ENCODE measurements at places on chromosomes 7 and 10.

- DNase-seq: no peak
Measured at GRCh38 chr7:56009695-56010094, 41.5 kb downstream of the PSPH start.

GRCh38 chr7:74013539-74014272, 14.3 kb upstream of the ELN start:
- no peak for DNase-seq

DNA sequence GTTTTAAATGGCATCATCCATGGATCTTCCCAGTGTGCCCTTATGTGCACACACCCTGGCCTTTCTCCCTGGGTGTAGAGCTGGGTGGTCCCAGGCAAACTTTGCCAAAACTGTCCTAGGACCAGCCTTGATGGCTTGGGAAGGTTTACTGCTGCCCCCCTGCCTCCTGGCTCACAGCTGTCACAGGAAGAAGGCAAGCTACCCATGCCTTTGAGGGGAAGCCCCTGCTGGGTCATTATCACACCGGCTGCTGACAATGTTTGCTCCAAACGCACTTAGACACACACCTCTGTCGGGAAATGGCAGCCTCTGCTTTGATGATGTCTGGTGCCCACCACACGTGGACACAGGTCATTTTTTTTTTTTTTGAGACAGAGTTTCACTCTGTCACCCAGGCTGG, 25.2 kb upstream of the FIGNL1 start:
- no peak for DNase-seq

DNA sequence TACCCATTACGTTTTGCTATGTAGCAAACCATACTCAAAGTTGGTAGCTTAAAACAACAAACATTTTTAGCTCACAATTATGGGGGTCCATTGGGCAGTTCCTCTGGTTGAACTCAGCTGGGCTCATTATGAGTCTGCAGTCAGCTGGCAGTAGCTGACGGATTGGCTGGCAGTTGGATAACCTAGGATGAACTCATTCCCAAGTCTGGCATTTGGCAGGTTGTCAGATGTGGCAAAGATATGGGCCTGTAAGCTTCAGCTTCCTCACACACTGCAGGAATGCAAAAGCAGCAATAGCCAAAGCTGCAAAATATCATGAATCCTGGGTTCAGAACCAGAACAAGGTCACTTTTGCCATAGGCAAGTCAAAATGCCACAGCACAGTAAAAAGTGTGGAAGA, 412.2 kb upstream of the SORCS1 start:
- DNase-seq: no peak

GRCh38 chr10:17961551-17962422, 10.1 kb downstream of the SLC39A12 start:
- no peak for DNase-seq

- no peak for DNase-seq
Measured at GRCh38 chr7:1977876-1978441, 254.8 kb downstream of the MAD1L1 start.

DNA sequence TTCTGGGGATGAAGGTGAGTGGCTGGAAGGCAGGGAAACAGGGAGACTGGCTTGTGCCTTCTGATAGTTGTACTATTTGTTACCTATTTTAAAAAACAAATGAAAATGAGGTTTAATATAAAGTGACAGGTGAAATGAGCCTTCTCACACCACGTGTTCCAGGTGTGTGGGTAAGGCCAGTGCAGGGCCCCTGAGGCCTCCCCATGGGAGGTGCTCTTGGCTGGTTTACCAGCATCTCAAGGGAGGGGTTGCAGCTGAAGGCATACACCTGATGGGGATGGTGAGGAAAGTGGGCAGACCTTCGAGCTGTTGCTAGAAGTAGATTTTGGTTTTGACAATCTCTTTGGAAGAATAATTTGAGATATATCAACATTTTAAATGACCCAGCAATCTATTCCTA, 103.6 kb downstream of the ARHGAP22 start:
- no peak for DNase-seq

DNA sequence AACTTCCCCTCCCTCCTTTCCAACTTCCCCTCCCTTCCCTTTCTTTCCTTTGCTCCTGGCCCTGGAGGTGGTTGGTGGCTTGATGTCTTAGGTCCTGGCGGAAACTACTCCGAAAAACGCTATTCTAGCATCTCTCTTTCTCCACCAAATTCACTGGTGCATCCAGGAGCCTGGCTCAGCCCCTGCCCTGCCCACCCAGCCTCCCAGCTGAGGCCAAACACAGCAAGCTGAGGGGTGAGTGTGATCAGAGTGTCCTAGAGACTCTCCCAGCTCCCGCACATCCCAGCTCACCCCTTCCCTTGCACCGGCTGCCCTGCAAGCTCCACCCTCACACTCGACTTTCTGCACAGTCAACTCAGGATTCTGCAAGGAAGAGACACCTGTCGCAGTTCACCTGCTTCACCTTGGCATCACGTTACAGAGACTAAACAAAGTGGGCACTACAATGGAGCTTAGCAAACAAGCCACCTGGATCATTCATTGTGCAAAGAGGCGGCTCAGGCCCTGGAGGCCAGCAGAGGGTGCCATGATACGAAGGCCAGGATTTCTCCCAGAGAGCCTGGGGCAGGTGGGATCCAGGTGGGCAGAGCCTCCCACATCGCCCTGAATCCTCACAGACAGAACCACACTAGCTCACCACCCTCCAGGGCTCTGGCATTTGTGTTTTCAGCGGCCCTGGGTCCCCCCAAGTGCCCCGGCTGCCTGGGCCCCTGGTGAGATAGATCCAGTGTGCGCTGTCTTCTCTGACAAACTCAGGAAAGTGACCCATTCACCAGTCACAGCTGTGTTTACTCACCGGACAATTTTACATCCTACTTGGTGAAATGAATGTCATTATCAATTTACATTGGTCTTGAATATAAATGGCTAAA, 169.6 kb downstream of the TCERG1L start:
- DNase-seq: no peak

GRCh38 chr7:128053023-128053422, 21.8 kb upstream of the LRRC4 start:
- no peak for DNase-seq

GRCh38 chr10:116877391-116877790, 28.1 kb downstream of the ENO4 start:
- no peak for DNase-seq

- DNase-seq: no peak
Measured at GRCh38 chr7:93559639-93560491, 14.7 kb downstream of the CALCR start.

- DNase-seq: no peak
Measured at GRCh38 chr7:97667359-97667758, 64.5 kb upstream of the TAC1 start.

GRCh38 chr7:668139-668931, 58.2 kb upstream of the DNAAF5 start:
- no peak for DNase-seq

- DNase-seq: no peak
Measured at GRCh38 chr7:100908512-100908911, 12.8 kb upstream of the ACHE start.

GRCh38 chr7:32047075-32047474, 23.1 kb downstream of the PDE1C start:
- no peak for DNase-seq

DNA sequence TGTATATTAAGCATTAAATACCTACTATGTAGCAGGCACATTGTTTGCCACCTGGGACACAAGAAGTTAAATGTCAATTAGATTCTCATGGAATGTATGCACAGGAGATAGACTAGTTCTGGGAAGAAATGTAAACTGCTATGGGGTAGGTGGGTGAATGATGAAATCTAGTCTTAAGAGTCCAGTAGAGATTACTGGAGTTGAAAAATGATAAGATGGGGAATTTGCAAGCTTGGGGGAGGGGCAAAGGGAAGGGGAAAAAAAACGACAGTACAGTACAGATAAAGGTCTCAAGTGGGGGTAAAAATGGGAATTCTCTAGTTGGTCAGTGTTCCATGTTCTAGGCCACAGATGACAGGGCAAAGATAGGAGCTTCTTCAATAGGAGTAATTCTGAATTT, 94.4 kb downstream of the ATE1 start:
- DNase-seq: no peak

- DNase-seq: no peak
Measured at GRCh38 chr7:15341817-15342216, 220.0 kb downstream of the AGMO start.

DNA sequence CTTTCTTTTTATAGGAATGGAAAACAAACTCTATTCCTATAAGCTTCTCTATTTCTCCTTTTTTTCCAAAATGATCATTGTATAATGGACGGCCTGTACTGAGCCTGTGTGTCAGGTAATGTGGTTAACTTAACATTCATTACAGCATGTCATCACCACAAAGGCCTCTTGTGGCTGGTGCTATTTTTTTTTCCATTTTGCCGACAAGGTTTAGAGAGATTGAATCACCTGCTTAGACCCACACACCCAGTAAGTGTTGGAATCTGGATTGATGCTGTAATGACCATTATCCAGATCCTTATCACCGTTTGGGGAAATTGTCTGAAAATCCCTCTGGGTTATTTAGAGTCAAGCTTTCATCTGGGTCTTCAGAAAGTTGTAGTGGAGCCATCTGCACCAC, 18.5 kb downstream of the AKR1B15 start:
- no peak for DNase-seq

DNA sequence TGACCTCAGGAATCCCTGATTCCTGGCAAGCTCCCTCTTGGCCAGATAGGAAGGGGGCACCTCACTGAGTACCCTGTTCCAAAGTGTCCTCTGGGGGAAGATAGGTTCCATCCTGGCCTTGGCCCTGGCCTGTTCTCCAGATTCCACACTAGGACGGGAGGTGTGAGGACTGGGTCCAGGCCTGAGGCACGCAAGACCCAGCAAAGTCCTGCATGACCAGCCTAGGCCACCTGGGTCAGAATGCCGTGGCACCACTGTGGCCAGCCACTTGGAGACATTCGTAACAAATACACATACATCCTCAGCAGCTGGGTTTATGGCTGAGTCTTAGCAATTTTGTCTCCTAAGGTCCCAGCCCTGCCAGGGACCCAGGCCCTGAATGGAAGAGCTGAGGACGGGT, 23.3 kb upstream of the TLX1 start:
- DNase-seq: no peak

- DNase-seq: no peak
Measured at GRCh38 chr10:89283936-89284475, 17.8 kb upstream of the IFIT2 start.

DNA sequence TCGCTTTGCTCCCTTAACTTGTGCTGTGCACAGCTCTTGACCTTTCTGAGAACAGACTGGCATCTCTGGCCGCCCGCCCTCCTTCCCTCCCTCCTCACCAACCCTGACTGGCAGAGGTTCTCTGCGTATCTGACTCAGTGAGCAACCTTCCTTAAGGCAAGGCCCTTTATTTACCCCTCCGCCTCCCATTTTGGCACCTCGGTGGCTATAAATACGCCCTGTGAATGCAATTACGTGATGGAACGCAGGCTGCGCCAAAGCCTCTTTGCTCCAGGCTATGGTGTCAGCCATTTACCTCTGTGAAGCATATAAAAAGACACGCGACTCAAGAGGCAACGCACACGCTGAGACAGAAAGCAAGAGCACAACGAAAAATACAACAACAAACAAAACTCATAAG, 764.3 kb downstream of the SUGCT start:
- DNase-seq: no peak

- DNase-seq: no peak
Measured at GRCh38 chr7:38311329-38311937, 38.0 kb upstream of the TARP start.

- DNase-seq: no peak
Measured at GRCh38 chr10:60964257-60965235, 20.6 kb upstream of the RHOBTB1 start.

DNA sequence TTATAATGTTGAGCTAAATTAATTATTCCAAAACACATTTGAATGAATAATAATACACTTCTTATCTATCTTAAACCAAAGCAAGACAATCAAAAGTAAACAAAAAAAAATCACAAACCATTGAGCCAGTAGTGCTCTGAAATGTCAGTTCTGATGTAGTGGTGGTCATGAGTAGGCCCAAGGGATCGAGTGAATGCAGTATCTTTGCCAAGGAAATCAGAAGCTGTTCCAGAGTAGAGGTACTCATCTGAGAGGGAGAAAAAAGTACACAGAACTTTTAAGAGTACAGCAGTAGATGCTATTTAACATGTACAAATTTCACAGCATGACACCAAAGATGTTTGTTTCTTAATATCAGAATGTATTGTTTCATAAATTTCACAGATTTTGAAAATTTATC, 121.5 kb downstream of the SEMA3D start:
- DNase-seq: no peak

- no peak for DNase-seq
Measured at GRCh38 chr10:98487649-98488048, 40.9 kb upstream of the HPS1 start.

DNA sequence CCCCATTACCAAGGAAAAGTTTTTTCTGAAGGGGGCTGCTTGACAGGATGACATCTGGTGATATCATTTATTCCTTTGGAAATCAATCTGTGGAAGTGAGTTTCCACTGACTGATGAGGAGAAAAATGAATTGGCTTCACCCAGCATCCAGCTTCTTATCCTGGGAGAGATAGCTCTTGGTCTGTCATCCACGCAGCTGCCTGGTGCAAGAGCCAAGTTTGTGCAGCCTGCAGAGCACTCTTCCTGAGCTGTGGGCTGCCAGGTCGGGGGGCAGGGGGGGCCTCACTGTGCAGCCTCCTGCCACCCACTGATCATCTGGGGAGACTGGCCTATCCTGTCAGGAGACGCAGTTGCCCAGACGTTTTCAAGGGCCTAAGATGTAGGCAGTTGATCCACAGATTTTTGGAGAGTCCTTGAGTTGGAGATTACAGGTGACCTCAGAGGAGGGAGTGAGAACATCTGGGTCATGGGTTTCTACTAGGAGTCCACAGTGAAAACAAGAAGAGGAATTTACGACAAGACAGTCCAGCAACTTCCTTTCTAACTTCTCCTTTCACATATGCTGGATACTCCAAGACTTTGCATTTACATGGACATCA, 75.4 kb downstream of the EGFR start:
- no peak for DNase-seq

DNA sequence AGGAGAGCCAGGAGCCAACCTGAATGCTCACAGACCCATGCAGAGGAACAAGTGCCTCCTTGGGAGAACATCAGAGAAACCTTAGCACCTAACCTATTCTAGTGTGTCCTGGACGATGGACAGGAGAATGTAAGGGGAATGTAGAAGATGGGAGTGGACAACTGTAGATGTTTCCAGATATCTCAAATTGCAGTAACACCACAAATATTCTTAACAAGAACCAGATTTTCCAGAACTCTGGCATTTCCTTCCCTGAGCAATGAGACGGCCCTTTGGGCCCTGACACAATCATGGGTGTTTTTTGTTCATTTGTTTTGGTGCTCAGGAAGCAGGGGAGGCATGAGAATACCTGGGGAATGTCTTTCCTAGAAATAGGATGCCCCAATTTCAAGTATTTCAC, 196.1 kb upstream of the PRSS1 start:
- no peak for DNase-seq

DNA sequence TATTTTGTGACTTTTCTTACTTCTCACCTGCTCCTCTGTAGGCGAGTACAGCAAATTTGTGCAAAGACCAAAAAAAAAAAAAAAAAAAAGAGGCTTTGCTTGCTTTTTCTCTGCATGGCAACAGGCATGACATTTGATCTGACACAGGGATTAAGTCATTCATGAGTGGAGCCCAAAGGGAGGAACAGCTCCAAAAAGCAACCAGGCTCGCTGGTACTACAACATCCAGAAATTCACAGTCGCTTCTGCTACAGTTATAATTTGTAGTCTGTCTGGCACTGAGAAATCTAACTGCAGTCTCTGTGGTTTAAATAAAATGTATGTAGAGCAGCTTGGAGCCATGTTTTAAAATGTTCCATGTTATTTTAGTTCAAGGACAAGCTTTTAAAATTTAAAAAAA, 31.7 kb downstream of the MKX start:
- DNase-seq: no peak

GRCh38 chr10:116611153-116611545, 9.6 kb upstream of the PNLIPRP2 start:
- no peak for DNase-seq

Measured in stimulated activated CD4-positive, alpha-beta T cell treated with anti-CD3 and anti-CD28 coated beads, TNF-alpha, amount 100 ng/mL, for 48 hours (primary cell).